ENCODE measurements at places on chromosomes 13 and 19. TPM values are rescaled to one million over a fixed set of nuclear protein-coding genes. Genes with fewer than 3 reads are reported as not detected.

Gene LYL1
- 2.8 TPM for total RNA-seq

Gene LILRA1
- total RNA-seq: not detected

Gene DIRAS1
- 23.8 TPM for total RNA-seq

Gene ZNF813
- total RNA-seq: 4.7 TPM

Gene ZNF432
- total RNA-seq: 33.8 TPM

Gene TBXA2R
- 0.63 TPM for total RNA-seq

Gene PLK5
- 0.31 TPM for total RNA-seq

Gene RPL18
- 1,067 TPM for total RNA-seq

Measured in parietal lobe (tissue), 2 donors.